ENCODE measurements at places on chromosomes 11 and 22.
A peak's percentile ranks its signal among the peaks of the same experiment; 100 is the strongest.

- no peak for DNase-seq
These were observed 721.7 kb downstream of the DLG2 start for GRCh38 chr11:84905411-84905810.

GRCh38 chr11:105577641-105578040, 32.2 kb upstream of the GRIA4 start:
- no peak for DNase-seq

DNA sequence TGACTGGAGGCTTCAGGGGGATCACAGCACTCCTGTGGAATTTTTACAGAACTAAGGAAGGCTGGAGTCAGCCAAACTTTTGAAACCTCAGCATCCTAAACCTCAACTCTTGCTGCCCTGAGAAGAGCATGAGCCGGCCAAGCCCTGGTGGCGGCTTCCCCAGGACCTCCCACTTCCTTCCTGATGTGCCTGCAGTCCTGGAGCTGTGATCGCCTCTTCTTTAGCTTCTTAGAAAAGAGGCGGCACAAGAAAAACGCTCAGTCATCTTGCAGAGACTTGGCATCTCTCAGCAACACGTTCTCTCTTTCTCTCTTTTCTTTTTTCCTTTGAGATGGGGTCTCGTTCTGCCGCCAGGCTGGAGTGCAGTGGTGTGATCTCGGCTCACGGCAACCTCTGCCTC, 40.4 kb upstream of the AMPD3 start:
- DNase-seq, result no peak

- DNase-seq, result peak; percentile 85
These were observed 15.1 kb downstream of the CHRM1 start for GRCh38 chr11:62905927-62906531.

DNA sequence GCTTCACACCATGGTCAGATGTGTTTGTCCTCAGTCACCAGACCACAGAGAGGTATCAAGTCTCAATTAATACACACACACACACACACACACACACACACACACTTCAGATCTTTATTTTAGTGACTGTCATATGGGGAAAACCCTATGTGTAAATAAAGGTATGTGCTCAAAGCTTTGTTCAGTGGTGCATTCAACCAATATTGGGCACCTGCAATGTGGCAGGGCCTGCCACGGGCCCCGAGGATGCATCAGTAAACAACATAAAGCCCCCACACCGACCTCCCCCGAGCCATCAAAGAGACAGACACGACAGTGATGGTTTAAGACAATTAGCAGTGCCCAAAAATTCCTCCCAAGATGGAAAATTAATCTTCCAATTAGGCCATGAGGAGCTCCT, 51.6 kb downstream of the SHANK2 start:
- DNase-seq, result no peak

- DNase-seq, result no peak
These were observed 29.8 kb downstream of the IGLL5 start for GRCh38 chr22:22917377-22917776.

- no peak for DNase-seq
These were observed 28.4 kb upstream of the PPP6R3 start for GRCh38 chr11:68431984-68432645.

- DNase-seq, result no peak
These were observed 196.7 kb downstream of the ARHGAP42 start for GRCh38 chr11:100883830-100884229.

- DNase-seq, result no peak
These were observed 244.8 kb upstream of the FAT3 start for GRCh38 chr11:91979775-91980174.

GRCh38 chr22:24901448-24901847, 45.0 kb downstream of the LHFPL7 start:
- DNase-seq, result no peak

DNA sequence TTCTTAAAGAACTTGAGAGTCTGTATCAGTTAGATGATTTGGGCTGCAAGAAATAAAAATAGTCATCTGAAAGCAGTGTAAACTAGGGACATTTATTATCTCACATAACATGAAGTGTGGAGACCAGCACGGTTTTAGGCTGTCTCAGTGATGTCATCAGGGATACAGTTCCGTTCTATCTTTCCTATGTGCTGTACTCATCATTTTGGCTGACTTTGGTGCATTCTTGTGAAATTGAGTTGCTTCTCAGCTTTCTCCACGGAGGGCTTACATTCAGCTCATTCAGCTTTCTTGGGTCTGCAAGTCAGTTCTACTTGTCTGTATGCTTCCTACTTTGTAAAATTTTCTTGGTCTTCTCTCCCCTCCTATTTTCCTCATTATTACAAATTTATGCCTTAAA, 51.8 kb upstream of the LIN7C start:
- DNase-seq, result no peak

- no peak for DNase-seq
These were observed 1099.2 kb downstream of the FAM181B start for GRCh38 chr11:81634483-81634882.

GRCh38 chr11:75823946-75824345, 8.9 kb downstream of the UVRAG start:
- DNase-seq, result no peak

DNA sequence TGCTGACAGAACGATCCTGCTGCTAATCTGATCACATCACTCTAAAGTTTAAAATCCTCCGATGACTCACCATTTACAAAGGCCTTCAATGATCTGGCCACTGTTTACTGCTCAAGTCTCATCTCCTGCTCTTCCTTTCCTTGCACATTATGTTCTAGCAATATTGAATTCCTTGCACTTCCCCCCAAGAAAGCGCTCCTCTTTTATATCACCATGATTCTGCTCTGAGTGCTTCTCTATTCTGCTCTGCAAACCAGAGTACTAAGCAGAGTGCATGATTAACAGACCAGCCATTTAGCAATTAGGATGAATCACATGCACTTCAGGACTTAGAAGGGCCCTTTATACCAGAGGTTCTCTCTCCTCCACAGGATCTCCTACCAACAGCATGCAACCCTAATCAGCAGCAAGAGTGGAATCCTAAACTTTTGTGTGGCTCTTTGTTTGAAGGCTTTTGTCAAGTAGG, 1122.8 kb upstream of the CCDC90B start:
- DNase-seq, result no peak
